ENCODE measurements at places on chromosomes 4 and X. TPM values are rescaled to one million over a fixed set of nuclear protein-coding genes. Genes with fewer than 3 reads are reported as not detected.

DNA sequence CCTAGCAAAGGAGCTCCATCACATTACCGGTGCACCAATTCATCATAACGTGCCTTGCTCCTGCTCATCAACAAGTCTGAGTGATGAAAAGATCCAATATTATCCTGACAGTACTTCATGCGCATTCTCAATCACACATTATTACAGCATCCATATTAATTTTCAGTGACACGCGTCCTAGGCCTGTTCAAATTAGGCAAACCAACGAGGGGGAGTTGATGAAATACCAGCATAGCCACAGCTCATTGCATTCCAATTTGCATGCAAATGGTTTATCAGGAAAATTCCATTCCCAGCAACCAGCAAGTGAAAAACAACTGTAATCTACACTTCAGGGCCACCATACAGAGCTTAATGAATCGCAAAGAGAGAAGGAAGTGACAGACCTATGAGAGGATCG, 236.9 kb downstream of the DCLK2 start:
- H3K36me3 ChIP-seq, result peaks cover 12% of the 10 kb centered on the region
- H3K4me3 ChIP-seq, result no peak overlapping the region
- H3K4me1 ChIP-seq, result no peaks in the 10 kb centered on the region
- no peak for DNase-seq
- H3K27ac ChIP-seq, result no peak overlapping the region
- no peaks in the 10 kb centered on the region for H3K27me3 ChIP-seq

DNA sequence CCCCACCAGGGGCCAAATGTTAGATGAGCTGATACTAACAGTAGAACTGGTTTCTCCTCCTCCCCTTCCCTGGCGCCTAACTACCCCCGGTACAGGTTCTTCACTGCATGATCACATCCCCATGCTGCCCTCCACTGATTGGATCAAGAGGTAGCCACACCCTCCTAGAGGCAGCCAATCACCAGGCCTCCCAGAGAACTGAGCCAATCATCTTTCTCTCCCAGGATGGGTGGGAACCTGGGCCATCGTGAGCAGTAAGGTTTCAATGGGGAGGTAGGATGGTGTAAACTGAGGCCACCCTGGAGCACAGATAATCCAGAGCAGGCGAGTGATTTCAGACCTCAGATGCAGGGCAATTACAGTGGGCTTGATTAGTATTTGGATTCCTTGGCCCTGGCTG, 64.2 kb downstream of the PPP2R2C start:
- no peaks in the 10 kb centered on the region for H3K36me3 ChIP-seq
- H3K27ac ChIP-seq, result no peak overlapping the region
- H3K27me3 ChIP-seq, result peaks cover 33% of the 10 kb centered on the region

DNA sequence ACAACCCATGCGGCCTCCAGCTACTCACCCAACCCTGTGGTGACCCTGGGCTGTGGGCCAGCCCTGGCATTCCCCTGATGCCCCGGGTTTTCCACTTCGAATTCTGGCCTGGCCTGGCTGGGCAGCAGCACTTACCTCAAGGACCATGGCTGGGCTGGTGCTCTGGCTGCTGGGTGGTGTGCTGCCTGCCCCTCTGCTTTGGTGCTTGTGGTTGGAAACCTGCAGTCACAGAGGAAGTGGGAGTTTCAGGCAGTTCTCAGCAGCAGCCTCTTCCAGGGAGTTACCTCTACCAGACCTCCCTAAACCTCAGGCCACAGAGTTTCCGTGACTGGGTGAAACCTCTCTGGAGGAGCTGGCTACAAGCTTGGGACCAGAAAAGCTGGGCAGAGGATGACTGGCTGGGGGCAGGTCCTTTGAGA, at the start of gene CXCR3:
Gene CXCR3, minus strand, starts transcription at position 209 of the 419 bp plus-strand sequence. Its CDS starts 62 bp downstream, at position 147.
- H3K27ac ChIP-seq, result peak within 1 kb of the TSS; percentile 90
- peaks cover 67% of the 10 kb centered on the region for H3K4me1 ChIP-seq
- peaks cover 34% of the 10 kb centered on the region for H3K36me3 ChIP-seq
- H3K27me3 ChIP-seq, result no peaks in the 10 kb centered on the region
- peak; percentile 90 for DNase-seq

DNA sequence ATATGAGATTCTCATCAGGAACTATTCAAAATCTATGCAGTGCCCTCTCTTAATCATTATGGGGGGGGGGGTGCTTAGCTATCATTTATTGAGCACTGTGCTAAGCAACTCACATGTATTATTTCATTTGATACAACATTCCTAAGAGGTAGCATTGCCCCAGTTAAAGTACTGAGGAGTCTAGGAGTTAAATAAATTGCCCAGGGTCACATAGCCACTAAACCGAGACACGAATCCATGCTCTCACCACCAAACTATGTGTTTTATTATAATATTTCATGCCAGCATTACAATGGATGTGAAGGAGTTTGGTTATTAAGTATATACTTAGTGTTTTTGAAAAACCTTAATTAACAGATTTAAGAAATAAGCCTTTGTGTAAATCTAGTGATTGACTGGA, 131.4 kb downstream of the CBR4 start:
- peaks cover 12% of the 10 kb centered on the region for H3K4me1 ChIP-seq
- no peak overlapping the region for H3K27ac ChIP-seq
- H3K36me3 ChIP-seq, result peaks cover 3% of the 10 kb centered on the region
- no peak for DNase-seq
- peak overlapping the region; percentile 47 for H3K4me3 ChIP-seq

- H3K27ac ChIP-seq, result no peak overlapping the region
- no peak for DNase-seq
- peaks cover 12% of the 10 kb centered on the region for H3K36me3 ChIP-seq
- peaks cover 14% of the 10 kb centered on the region for H3K4me1 ChIP-seq
Observed at GRCh38 chr4:27009539-27009938, 148.9 kb downstream of the STIM2 start.

DNA sequence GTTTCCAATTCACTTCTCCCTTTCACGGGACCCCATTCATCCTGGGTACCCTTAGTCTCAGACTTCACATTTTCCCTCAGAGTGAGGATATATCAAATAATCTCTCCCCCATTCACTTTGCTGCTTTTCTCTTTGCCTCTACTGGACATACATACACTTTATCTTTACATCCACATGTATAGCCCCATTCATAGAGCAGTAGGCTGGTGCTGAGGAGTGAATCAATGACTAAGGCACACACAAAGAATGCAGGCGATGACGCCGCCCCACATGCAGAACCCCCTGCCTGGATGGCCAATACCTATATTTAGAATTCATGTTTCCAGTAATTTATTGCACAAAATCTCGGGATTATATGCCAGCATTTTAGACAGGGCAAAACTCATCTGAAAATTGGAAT, 554.3 kb upstream of the TENM3 start:
- no peaks in the 10 kb centered on the region for H3K36me3 ChIP-seq
- no peak overlapping the region for H3K4me3 ChIP-seq
- H3K27ac ChIP-seq, result no peak overlapping the region
- H3K4me1 ChIP-seq, result no peaks in the 10 kb centered on the region

DNA sequence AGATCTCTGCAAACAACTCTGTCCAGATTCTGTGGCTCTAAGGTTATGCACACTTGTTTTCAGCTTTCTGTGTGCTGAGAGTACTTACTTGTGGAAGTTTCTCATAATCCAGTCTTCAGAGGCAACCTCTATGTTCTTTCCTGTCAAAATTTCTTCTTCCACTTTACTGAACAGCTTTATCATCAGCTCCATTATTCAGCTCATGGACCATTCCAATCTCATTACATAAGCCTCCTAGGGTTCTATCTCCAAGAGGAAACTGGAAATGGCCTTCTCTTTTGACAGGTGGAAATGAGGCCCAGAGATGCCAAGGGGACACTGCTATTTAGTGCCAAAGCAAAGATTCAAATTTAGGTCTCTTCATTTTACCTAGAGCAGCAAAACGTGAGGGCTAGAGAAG, 61.3 kb downstream of the CHRDL1 start:
- H3K36me3 ChIP-seq, result no peaks in the 10 kb centered on the region
- H3K27ac ChIP-seq, result no peak overlapping the region
- no peak overlapping the region for H3K4me3 ChIP-seq
- H3K4me1 ChIP-seq, result no peaks in the 10 kb centered on the region
- DNase-seq, result no peak

DNA sequence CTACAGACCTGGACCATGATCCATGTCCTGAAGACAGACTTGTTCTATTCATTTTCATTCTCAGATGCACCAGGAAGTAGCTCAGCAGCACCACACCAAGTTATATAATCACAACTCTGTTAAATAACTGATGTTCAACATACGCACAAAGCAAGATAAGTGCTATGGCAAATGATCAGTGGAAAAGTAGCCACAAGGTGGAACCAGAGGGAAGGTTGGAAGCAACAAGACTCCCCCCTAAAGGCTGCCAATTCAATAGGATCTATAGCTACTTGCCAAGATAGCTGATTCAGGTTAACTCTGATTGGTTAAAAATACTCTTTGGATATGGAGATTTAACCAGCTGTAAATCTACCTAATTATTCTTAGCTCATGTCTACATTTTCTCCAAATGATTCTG, 23.7 kb upstream of the FAM47B start:
- no peak for DNase-seq
- H3K27ac ChIP-seq, result no peak overlapping the region
- H3K36me3 ChIP-seq, result no peaks in the 10 kb centered on the region
- H3K27me3 ChIP-seq, result no peaks in the 10 kb centered on the region

DNA sequence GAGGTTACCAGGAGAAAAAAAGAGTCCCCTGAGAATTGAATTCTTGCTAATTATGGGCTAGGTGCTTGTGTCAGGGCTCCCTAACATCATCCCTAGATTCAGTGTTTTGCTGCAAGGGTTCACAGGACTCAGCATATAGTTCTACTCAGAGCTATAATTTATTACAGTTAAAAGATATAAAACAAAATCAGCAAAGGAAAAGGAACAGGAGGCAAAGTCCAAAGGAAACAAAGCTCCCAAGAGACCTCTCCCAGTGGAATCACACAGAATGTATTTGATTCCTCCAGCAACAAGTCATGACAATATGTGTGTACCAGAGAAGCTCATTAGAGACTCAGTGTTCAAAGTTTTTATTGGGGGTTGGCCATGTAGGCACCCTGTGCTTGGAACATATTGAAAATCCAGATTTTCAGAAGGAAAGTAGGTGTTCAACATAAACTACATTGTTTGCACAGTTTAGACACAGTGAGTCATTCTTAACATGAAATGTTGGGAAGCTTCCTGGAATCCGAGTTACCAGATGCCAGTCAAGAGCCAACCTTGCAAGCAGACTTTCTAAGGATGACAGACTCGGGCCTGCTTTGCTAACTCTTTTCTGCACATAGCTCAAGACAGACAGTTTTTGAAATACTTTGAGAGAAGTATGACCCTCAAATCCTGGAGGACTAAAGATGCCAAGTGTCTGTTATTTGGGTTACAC, 311.3 kb upstream of the EMCN start:
- H3K27me3 ChIP-seq, result no peaks in the 10 kb centered on the region
- H3K4me3 ChIP-seq, result no peak overlapping the region
- no peak for DNase-seq

GRCh38 chr4:47835494-47835893, 2.4 kb downstream of the CORIN start:
- no peak overlapping the region for H3K27ac ChIP-seq
- H3K36me3 ChIP-seq, result no peaks in the 10 kb centered on the region
- DNase-seq, result no peak
- H3K4me3 ChIP-seq, result no peak overlapping the region

- no peaks in the 10 kb centered on the region for H3K27me3 ChIP-seq
- H3K27ac ChIP-seq, result no peak overlapping the region
- no peaks in the 10 kb centered on the region for H3K4me1 ChIP-seq
- DNase-seq, result no peak
- no peaks in the 10 kb centered on the region for H3K36me3 ChIP-seq
Observed at GRCh38 chrX:9087271-9088040, 53.5 kb upstream of the FAM9B start.

DNA sequence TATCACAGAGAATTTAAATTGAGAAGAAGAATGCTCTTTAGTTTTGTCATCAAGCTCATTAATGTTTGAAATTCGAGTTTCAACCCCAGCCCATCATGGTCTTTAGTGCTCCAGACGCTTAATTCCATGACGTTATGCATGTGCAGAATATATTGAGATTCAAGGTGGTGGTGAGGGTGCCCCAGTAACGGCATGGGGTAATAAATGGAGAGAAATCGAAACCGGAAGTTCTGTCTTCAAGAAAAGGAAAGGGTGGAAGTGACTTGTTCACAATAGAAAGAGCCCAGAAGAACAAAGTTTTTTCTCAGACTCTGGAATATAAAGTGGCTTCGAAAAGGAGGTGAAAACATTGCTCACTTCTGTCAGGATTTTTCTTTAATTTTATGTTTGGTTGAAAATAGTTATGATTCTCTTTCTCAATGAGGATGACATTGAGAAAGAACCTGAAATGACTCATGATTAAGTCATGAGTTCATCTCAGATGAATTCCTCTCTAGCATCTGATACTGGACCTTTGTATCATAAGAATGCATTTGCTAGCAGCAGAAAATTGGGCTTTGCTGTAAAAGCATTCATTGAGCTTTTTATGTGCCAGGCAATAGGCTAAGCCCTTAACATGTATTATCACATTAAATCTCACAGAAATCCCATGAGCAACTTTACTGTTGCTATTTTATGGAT, 779 bp upstream of the DDX60L start:
- H3K4me1 ChIP-seq, result peaks cover 68% of the 10 kb centered on the region
- H3K27ac ChIP-seq, result peak overlapping the region; percentile 100
- peak; percentile 75 for DNase-seq
- no peaks in the 10 kb centered on the region for H3K27me3 ChIP-seq

DNA sequence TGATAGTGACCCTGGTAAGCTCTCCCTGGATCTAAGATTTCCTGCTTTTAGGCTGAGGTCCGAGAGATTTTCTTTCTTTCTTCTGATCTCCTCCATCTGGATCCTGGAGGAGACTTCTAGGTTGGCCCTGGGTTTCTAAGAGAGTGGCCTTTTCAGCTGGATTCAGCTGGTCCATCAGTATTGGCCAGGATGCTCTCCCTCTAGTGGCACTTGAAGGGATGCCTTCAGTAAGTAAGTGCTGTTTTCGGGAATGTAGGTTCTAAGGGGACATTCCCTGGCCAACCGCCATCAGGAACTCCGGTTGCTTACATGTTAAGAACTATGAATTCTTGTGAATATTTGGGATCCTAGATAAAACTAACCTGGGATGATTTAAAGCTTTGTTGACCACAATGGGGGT, 56.9 kb downstream of the SERTM2 start:
- no peak for DNase-seq
- H3K4me3 ChIP-seq, result no peak overlapping the region
- no peaks in the 10 kb centered on the region for H3K27me3 ChIP-seq

GRCh38 chr4:151034829-151035228, 19.7 kb upstream of the LRBA start:
- no peaks in the 10 kb centered on the region for H3K27me3 ChIP-seq
- DNase-seq, result no peak
- no peak overlapping the region for H3K27ac ChIP-seq
- no peaks in the 10 kb centered on the region for H3K36me3 ChIP-seq

The CD38 gene
- 151 TPM for total RNA-seq

The PPEF1 gene
- not detected for total RNA-seq

The PFKFB1 gene
- 0.77 TPM for total RNA-seq

The CENPVL2 gene
- not detected for total RNA-seq

The SMIM20 gene
- total RNA-seq, result 9.6 TPM

The TMEM47 gene
- not detected for total RNA-seq

The ESX1 gene
- total RNA-seq, result not detected

The FGG gene
- not detected for total RNA-seq

The RTL9 gene
- total RNA-seq, result not detected
